ENCODE measurements at places on chromosomes 6 and 20.
A peak's percentile ranks its signal among the peaks of the same experiment; 100 is the strongest.

DNA sequence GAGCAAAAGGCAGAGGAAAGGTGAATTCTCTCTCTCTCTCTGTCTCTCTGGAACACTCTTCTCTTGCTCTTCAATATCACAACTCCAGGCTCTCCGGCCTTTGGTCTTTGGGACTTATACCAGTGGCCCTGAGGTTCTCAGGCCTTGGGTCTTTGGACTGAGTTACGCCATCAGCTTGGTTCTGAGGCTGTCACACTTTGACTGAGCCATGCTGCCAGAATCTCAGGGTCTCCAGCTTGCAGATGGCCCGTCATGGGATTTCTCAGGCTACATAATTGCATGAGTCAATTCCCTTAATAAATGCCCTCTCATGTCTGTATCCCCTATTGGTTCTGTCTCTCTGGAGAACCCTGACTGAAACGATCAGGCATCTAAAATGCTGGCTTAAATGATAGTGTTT, 12.9 kb downstream of the BTN2A1 start:
- DNase-seq: no peak

DNA sequence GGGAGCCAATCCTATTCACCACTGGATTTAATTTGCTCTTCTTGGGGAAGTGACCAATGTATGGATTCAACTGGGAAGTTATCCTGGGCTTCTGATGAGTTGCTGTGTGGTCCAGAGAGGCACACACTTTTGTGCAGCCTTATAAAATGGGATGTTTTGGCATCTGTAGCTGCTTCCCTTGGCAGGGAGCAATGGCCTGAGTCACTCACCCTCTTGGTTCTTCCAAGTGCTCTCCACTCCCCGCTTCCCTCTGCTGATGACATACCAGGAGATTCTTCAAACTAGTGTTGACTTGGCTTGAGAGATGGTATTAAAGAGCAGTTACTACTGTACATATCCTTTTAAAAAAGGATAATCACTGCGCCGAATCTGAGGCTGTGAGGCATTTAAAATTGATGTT, 105.8 kb downstream of the JARID2 start:
- no peak for DNase-seq

GRCh38 chr6:145245119-145245518, 490.2 kb downstream of the EPM2A start:
- no peak for DNase-seq

- DNase-seq: no peak
These were observed 17.1 kb downstream of the TRIM27 start for GRCh38 chr6:28906669-28907068.

- no peak for DNase-seq
These were observed 152.8 kb downstream of the TAF4 start for GRCh38 chr20:61912665-61913422.

GRCh38 chr20:1204576-1204975, 1.3 kb downstream of the C20orf202 start:
- no peak for DNase-seq

- no peak for DNase-seq
These were observed 41.1 kb downstream of the FARS2 start for GRCh38 chr6:5302220-5302946.

GRCh38 chr6:165889636-165890403, 226.8 kb upstream of the PDE10A start:
- no peak for DNase-seq

GRCh38 chr6:44917430-44917829, 410.7 kb upstream of the RUNX2 start:
- no peak for DNase-seq

DNA sequence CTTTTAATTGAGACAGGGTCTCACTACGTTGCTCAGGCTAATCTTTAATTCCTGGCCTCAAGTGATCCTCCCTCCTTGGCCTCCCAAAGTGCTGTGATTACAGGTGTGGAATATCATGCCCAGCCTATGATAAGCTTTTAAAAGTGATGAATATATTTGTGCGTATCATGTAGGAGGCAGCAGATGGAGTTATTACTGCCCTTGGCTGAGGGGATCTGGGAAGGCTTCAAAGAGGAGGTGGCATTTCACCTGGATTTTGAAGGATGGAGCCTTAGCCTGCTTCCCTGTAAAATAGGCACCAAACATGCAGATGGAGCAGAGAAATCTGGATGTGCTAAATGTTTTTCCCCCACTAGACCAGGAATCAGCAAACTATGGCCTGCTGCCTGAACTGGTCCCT, 10.1 kb downstream of the PIM1 start:
- DNase-seq: no peak

- no peak for DNase-seq
These were observed 318.9 kb downstream of the TAF4 start for GRCh38 chr20:61746781-61747180.

GRCh38 chr6:41306187-41306854, 19.8 kb upstream of the TREM1 start:
- DNase-seq: peak; percentile 42
